ENCODE measurements at places on chromosomes 1 and 21. TPM values are rescaled to one million over a fixed set of nuclear protein-coding genes. Genes with fewer than 3 reads are reported as not detected.
A peak's percentile ranks its signal among the peaks of the same experiment; 100 is the strongest.

The IGSF3 gene
- total RNA-seq: 59.2 TPM

GRCh38 chr1:217137210-217137881 lies 414.1 kb upstream of the ESRRG start:
- DNase-seq: no peak

- no peak for DNase-seq
Observed at GRCh38 chr1:81834921-81835698, 34.4 kb downstream of the ADGRL2 start.

GRCh38 chr1:165050246-165050645 lies 306.3 kb downstream of the LMX1A start:
- no peak for DNase-seq

- DNase-seq: no peak
Observed at GRCh38 chr1:81809808-81810207, 9.1 kb downstream of the ADGRL2 start.

- peak; percentile 17 for DNase-seq
Observed at GRCh38 chr1:53365437-53366063, 37.7 kb upstream of the LRP8 start.

DNA sequence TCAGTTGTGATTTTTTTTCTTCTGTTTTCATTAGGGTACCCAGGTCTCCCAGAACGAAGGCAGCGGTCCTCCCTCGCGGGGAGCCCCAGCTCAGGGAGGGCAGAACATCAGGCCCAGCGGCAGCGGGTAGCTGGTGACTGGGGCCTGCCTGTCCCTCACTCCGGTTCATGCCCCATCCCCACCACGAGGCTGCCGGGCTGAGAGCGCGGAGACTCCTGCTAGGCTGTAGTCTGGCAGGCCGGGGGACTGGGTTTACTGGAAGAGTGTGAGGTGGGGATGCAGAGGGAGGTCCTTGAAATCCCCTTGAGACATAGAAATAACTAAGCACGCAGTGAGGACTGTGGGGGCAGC lies 10.5 kb downstream of the BRINP2 start:
- DNase-seq: no peak

DNA sequence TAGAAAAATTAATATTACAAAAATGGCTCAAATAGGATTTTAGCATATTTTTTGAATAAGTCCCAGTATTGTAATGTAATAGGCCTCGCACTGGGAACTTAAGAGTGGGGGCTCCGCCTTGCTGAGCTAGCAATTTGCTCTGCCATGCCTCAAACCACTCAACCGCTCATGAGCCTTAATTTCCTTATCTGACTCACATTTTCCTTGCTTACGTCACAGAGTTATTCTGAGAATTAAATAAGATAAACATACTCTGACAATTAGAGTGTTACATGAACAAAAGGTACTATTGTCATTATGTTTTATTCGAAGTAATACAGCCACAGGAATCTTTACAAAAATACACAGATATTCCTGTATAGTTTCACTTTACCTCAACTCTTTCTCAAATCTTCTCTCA lies 108.1 kb downstream of the SLC44A5 start:
- no peak for DNase-seq

DNA sequence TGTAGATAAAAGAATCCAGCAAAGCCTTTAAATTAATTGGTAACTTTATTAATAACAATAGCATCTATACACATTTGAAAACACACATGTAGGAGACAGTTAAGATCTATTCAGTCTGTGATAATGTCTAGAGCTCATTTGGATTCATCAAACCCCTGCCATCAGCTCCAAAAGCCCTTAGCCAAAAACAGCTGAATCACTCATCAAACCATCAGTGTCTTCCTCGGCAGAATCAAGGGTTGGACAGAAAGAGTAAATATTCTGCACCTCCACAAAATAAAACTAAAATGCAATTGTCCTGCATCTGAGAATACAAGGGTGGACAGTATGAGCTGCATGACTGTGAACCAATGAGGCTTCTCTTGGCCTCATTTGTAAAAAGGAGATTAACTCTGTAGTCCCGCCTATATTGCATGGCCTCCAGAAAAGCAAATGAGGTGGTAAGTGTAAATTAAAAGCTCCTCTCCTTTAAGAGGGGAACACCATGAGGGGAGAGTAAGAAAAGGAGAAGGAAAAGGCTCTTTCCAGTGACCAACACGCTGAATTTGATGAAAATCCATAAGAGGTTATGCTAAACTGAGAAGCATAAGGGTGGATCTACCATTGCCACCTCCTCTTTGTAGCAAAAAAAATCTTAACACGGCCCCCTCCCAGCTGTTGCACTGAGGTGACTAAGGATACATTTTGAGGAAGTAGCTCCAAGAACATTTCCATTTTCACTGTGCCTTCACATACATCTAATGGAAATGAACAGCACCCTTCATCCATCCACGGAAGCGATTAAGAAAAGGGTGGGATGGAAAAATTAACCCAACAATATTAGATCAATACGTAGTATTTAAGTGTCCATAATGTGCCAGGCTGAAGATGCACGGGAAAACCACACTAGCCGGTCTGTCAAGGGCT lies 14.7 kb upstream of the BOLA1 start:
- no peak for DNase-seq

DNA sequence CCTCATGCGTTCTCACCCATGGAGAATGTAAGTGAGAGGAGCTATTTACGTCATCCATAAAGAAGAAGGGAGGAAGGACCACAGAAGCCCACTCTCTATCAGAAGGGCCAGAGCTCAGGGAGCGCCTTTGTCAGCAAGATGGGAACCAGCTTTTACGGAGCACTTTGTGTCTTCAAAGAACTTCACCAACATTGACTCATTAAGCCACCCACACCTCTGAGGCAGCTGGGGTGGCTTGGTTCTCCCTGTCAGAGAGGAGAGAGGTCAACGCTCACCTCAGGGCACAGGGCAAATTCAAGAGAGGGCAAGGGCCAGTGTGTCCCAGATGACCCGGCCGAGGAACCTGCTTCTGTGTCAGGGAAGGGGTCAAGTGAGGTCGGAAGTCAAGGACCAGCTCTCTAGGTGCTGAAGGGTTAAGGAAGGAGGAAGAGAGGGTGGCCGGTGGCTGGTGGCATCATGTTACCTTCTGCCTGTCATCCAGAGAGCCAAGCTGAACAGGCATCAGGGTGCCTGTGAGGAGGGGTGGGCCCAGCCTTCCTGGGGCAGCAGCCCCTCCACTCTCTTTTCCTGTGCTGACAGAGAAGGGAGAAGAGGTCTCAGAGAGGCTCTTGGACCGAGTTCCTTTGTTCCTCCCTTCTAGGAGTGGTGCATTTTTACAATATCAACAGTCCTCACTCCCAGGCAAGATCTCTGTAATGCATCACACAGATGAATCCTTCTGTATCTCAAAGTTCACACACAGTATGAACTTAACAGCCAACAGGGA lies 109.0 kb downstream of the ETS2 start:
- DNase-seq: no peak

The DHRS3 gene
- total RNA-seq: 1,086 TPM

DNA sequence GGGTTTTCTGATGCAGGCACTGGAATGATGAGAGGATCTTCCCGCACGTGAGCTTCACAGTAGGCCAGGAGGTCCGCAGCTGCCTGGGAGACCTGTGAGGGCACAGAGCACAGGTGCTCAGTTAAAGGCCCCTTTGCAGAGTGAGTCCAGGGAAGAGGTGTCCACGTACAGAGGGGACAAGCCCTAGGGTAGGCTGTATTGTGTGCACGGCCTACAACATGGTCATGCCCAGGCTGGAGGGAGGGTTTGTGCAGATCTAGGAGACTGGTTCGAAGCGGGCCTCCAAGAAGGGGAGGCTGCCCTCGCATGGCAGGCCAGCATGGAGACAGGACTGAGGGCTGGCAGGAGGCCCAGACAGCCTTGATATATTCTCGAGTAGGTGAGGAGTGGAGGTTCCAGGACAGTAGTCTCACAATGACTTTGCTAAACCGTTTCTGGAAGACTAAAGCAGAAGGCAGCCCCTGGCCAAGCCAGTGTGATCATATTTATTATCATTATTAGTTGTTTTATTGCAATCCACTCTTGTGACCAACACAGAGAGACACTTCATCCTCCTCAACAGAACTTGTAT lies 48.0 kb upstream of the B3GALNT2 start:
- DNase-seq: no peak

DNA sequence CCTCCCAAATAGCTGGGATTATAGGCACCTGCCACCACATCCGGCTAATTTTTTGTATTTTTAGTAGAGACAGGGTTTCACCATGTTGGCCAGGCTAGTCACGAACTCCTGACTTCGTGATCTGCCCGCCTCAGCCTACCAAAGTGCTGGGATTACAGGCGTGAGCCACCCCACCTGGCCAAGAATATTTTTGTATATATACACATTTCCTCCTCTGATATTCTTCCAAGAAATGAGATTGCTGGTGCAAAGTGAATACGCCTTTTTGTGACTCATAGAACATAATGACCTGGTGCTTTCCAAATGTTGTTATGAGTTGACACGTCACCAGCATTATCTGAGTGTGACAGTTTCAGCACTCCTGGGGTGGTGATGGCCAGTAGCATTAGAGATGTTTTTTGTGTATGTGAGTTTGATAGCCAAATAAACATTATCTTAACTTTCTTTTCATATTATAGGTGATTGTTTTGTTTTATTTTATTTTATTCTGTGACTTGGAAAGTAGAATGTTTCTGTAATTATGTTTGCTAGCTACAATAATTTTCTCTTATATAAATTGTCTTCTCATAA lies 54.9 kb downstream of the KCNK1 start:
- no peak for DNase-seq

DNA sequence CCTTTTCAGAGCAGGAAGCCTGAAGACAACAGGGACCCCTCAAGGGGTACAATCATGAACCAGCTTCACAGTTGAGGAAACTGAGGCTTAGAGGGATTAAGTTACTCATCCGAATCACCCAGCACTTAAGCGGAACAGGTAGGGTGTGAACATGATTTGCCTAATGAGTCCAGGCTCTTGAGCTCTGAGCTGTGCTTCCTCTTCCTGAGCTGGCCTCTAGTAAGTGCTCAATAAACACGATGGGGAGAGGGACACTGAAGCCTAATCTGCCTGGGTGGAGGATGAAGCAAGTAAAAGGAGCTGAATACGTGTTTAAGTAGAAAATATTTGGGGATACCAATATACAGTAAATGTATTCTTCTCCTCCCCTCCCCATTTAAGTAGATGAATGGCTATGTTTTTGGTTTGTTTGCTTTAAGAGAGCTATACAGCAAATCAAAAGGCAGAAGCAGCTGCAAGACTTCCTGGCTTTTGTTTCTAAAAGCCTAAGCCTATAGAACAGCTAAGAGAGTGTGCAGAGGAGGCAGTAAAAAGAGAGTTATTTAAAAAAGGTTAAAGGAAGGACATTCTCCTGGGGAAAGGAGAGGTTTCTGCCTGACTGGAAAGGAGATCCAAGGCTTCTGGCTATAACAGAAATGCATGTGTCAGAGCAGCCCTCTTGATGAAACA lies 20.5 kb downstream of the STPG1 start:
- no peak for DNase-seq

The RAP1GAP gene
- 8.0 TPM for total RNA-seq

DNA sequence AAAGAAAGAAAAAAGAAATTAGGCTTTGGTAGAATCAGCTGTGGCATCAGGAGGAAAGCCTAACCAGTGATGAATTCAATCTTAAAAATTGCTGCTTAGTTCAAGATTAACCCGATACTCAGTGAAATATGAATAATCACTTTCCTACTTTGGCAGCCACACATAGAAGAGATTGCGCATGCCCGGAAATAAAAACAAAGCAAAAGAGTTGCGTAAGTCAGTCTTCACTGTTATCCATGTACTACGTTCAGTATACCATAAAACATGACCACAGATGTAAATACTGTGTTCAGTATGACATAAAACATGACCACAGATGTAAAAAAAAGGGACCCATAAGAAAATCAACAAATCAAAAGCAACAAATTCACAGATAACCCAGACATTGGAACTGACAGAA lies 19.2 kb downstream of the CD1D start:
- no peak for DNase-seq

The TMEM52 gene
- 2.5 TPM for total RNA-seq

DNA sequence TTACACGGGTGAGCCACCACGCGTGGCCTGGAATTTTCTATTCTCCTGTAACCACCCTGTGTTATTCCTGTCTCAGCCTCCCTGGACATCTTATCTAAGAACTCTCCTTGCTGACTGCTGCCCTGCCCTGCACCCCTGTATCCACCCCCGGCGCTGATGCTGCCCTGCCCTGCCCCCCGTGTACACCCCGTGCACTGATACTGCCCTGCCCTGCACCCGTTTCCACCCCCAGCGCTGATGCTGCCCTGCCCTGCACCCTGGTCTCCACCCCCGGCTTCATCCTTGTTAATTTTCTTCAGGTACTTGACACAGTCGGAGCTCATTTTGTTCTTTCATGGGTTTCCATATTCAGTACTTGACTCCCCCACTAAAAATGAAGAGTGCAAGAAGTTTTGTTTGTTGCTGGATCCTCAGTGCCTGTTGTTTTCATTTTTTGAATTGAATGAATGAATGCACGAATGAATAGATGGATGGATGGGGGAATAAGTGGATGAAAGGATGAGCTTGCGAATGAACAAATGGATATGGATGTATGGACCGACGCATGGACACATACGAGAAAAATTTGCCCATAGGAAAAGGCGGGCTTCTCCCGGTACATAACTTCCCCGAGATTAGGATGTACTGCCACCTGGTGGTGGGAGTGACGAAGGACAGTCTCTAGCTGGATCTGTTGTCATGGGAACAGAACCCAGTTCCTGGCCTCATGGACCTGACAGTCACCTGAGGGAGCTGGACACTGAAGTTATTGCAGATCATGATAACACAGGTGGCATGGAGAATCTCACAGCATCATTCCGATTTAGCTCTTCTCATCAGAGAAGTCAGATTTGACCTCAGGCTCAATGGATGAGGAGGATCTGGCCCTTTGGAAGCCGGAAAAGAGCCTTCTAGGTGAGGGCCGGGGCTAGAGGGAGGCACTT lies 14.9 kb downstream of the AADACL4 start:
- peak; percentile 85 for DNase-seq

GRCh38 chr1:27144920-27145661 lies 9.8 kb downstream of the SLC9A1 start:
- no peak for DNase-seq

The YIPF1 gene
- 30.2 TPM for total RNA-seq

DNA sequence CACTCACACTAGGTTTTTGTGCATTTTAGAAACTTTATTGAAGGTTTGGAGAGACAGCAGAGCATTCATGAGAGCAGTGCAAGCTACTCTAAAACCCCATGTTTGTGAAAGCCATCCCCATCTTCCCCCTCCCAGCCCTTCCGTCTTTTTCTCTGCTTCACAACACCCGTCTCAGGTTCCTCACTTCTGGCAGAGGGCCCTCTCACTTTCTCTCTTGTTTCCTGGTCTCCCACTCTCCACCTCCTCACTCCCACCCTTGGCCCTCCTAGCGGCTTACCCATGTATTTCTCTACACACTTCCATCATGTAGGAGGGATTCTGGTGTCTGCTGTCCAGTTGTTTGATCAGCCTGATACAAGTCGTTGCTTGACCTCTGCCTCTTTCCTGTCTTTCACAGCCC lies 92.7 kb downstream of the LRRC8C start:
- no peak for DNase-seq

The LIPI gene
- total RNA-seq: not detected

- DNase-seq: no peak
Observed at GRCh38 chr1:72341661-72342060, 59.3 kb upstream of the NEGR1 start.

The LAX1 gene
- total RNA-seq: 0.07 TPM

GRCh38 chr1:57686306-57686705 lies 262.4 kb upstream of the DAB1 start:
- DNase-seq: no peak

The SOX13 gene
- 61.7 TPM for total RNA-seq

The RPTN gene
- total RNA-seq: not detected

GRCh38 chr21:20404915-20405314 lies 593.3 kb upstream of the NCAM2 start:
- no peak for DNase-seq

GRCh38 chr1:59081181-59081580 lies 215.7 kb upstream of the FGGY start:
- no peak for DNase-seq
